Astrocyte of the hippocampus (primary cell): ENCODE measurements at places on chromosomes 2 and 18.
A peak's percentile ranks its signal among the peaks of the same experiment; 100 is the strongest.

- DNase-seq = no peak
These were observed 44.4 kb upstream of the LCLAT1 start for GRCh38 chr2:30402441-30403182.

- DNase-seq = no peak
These were observed 509.9 kb upstream of the VRK2 start for GRCh38 chr2:57536535-57537231.

DNA sequence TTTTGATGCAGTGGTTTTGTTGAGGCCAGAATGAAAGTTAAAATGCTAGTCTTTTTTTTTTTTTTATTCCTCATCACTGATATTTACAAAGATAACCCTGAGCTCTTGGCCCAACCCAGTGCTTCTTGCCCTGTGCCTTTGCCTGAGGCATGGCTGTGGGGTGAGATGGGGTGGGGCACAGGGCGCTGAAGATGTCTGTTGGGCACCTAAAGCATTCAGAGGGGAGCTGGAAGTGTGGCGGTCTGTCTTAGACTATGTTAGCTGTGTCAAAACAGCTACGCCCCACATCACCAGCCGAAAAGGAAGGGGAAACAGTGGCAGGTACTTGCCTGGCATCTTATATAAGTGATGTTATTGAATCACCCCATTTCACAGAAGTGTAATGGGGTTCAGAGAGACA lies 20.7 kb downstream of the TOGARAM2 start:
- no peak for DNase-seq

GRCh38 chr2:61538920-61539520 lies 864 bp upstream of the XPO1 start:
- DNase-seq = peak; percentile 52

- DNase-seq = no peak
These were observed 4.8 kb upstream of the MRPL44 start for GRCh38 chr2:223952280-223952968.
